Amniotic epithelial cell (primary cell): ENCODE measurements at places on chromosomes 5 and 9.

GRCh38 chr9:129287619-129288305 is 109.7 kb upstream of the IER5L start:
- DNase-seq = no peak

GRCh38 chr5:38723426-38723825 is 122.4 kb upstream of the OSMR start:
- no peak for DNase-seq

GRCh38 chr5:17723876-17724275 is 89.6 kb downstream of the TAF11L14 start:
- no peak for DNase-seq

DNA sequence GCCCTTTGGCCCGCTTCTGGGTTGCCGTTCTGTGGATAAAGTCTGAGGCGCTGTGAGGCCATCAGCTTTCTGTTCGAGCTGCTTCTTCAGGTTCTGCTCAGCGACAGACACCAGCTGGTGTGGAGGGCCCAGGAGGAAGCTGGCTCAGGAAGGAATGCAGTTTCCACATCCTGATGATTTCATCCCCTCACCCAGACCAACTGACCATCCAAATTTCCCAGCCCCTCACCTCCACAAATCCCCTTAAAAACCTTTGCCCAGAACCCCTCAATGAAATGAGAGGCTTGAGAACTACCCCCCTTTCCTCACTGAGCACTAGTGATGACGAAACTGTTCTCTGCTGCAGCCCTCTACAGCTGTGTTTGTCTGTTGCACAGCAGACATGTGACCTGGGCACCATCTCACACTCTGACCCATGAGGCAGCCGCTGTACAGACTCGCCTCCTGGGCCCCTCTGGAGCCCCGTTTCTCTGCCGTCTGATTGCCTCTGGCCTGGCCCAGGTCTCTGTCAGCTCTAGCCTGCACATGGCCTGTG is 45.4 kb downstream of the SPATA31C2 start:
- DNase-seq = peak; percentile 85

- DNase-seq = no peak
Observed at GRCh38 chr9:115286411-115286810, 168.5 kb upstream of the TNC start.

DNA sequence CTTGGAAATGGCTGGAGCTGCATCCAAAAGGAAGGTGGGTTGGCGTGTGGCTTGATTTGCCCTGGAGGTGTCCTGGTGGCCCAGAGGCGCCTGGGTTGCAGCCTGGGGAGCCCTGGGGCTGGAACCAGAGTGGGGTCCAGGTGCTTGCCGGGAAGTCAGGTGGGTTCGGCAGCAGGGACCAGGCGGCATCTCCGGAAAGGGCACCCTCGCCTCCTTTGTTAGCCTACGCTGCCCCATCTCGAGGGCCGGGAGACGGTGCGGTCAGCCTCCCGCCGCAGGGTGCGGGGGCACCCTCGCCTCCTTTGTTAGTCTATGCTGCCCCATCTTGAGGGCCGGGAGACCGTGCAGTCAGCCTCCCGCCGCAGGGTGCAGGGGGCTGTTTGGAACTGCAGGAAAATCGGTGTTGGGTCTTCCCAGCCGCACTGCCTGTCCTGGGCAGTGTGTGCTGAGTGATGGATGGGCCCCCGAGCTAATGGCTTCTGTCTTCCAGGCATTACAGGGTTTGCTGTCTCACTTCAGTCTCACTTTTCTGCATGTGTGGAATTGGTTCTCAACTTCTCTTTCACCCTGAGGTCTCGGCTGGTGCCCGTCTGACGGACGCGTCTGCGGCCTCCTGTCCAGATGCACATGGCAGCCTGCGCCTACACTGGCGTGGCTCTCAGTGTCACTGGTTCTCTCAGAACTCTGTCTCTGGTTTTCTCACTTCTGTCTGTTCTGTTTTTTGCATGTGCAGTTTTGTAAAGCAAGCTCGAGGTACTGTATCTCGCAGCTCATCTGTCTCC is 139.0 kb downstream of the CACNA1B start:
- no peak for DNase-seq

GRCh38 chr9:655875-656274 is 185.6 kb upstream of the DMRT1 start:
- no peak for DNase-seq

GRCh38 chr5:23631302-23632045 is 124.1 kb downstream of the PRDM9 start:
- no peak for DNase-seq
